ENCODE measurements at places on chromosomes 16 and 17.

DNA sequence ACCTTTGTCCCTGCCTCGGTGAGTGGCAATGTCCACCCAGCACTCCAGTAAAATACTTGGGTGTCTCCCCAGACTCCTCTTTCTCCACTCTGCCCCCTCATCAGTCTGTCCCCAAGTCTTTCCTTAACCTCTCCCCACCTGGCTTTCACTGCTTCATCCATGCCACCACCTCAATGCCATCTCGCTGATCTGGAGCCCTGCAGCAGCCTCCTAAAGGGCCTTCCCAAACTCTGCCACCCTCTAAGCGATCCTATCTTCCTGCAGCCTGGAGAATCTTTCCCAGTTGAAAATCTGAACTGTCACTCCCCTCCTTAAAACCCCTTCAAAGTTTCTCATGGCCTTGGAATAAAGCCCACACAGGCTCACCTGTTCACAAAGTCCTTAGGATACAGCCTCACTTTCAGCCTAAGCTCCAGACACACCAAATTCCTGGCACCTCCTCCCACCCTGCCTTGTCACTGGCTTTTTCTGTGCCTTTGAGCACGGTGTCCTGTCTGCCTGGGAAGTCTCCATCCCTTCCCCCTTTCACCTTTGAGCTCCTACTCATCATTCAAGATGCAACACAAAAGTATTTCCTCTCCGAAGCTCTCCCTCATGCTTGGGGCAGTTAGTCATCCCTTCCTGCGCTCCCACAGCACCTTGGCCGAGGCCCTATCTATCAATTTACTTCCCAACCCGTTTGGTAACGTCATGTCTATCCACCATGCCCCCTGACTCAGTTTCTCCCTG, 2.8 kb downstream of the WNK4 start:
- DNase-seq, result peak; percentile 45

- no peak for DNase-seq
Observed at GRCh38 chr16:79411805-79412204, 188.7 kb downstream of the MAF start.

- no peak for DNase-seq
Observed at GRCh38 chr16:81324808-81325207, 10.0 kb downstream of the GAN start.

GRCh38 chr17:44781551-44782325, 22.9 kb downstream of the ADAM11 start:
- DNase-seq, result no peak

DNA sequence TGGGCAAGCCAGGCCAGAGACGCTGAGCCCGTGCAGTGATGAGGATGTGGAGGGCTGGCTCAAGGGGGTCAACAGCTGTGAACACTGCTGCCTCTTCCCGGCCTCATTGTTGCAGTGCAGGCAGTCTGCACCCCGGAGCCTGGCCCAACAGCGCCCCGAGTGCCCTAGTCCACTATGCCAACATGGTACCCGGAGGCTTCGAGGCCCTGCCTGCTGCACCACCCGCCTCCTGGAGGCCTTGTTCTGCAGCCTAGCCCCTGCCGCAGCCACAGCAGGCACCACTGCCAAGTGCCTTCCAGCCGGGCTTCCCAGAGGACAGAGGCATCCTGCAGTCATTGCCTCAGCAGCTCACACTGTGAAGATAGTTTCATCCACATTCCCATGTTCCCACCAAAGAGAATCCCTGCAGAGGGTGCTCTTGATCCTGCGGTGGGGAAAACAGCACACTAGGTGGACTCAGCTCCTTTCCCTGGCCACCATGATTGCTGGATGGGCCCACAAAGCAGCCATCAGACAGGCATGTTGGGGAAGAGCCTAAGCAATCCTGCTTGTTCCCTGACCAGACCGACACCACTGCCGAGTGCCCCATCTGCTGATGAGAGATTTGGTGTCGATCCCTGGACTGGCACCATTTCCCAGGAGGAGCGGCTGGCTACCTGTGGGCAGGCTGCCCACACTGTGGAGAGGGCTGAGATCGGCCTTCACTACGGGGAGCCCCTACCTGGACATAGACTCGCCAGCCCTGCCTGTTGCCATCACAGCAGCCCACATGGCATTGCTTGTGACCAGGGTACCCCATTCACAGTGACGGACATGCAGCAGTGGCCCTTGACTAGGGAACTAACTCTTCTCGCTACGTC, 44.9 kb downstream of the USP22 start:
- no peak for DNase-seq

GRCh38 chr17:3475812-3476610, at the start of gene ASPA:
ASPA (plus strand) TSS chr17:3475997; CDS start chr17:3476160, 163 bp downstream.
- no peak for DNase-seq

GRCh38 chr17:75773121-75773807, 8.3 kb upstream of the GALK1 start:
- no peak for DNase-seq

GRCh38 chr17:32870969-32871368, 6.0 kb downstream of the MYO1D start:
- no peak for DNase-seq

GRCh38 chr16:57711-58110, 4.1 kb downstream of the SNRNP25 start:
- no peak for DNase-seq

- DNase-seq, result no peak
Observed at GRCh38 chr16:48113001-48113400, 42.8 kb downstream of the ABCC12 start.

- DNase-seq, result no peak
Observed at GRCh38 chr16:9536905-9537304, 445.5 kb downstream of the HAPSTR1 start.

- DNase-seq, result no peak
Observed at GRCh38 chr16:88533381-88533917, 36.8 kb upstream of the ZC3H18 start.

DNA sequence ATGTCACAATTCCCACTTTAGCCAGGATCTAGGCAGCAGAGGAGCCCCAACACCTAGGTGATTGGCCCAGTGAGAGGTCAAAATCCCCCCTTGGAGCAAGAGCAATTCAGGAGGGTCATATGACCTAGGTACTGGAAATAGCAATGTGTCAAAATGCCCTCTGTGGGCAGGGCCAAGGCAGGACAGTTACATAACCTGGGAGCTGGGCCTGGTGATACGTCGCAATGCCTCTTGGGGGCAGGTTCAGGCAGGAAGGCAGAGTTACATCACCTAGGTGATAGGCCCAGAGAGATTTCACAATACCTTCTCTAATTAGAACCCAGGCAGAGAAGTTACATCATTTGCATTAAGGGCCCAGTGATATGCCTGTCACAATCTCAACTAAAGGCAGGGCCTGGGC, 1906.3 kb downstream of the TP53TG3F start:
- no peak for DNase-seq

DNA sequence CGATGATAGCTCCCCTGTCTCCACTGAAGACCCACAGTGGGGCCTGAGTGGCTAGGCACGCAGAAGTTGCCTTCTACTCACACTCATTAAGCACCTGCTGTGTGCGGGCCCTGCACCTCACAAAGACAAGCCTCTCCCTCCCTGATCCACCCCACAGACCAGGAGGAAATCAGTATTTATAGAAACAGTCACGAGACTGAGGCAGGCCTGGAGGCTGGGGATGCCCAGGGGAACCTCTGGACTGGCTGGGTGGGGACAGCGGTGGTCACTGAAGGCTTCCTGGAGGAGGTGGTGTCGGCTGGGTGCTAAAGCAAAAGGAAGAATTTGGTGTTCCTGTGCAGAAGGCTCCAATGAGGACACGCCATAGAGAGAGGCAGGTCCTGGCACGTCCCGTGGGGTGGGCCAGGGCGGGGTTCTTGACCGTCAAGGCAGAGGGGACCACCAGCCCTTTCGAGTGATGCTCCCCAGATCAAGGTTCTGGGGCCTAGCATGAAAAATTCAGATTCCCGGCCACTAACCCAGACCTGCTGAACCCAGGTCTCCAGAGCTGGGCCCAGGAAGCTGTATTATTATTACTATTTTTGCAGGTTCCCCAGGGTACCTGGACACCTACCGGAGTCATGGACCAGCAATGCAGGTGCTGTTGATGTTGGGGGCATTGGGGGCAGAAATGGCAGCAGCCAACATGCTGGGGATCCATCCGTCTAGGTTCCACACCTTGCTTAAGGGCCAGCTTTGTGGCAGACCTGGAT, 23.0 kb downstream of the PPL start:
- no peak for DNase-seq

DNA sequence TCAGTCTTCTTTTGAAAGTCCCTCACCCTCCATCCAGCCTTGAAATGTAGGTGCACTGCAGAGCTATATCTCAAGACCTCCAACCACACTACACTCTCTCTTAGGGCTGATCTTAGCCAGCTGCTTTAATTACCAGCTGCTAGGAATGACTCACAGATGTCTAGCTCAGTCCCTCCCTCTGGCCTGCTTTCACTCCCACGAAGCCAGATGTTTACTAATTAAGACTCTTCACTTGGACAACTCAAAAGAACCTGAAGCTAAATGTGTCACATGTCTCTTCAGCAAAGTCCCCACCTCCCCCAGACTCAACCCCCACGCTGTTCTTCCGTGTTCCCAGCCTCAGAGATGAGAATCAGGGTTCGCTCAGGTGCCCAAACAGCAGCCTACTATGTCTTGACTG, 2.6 kb downstream of the GTF3C1 start:
- peak; percentile 7 for DNase-seq

DNA sequence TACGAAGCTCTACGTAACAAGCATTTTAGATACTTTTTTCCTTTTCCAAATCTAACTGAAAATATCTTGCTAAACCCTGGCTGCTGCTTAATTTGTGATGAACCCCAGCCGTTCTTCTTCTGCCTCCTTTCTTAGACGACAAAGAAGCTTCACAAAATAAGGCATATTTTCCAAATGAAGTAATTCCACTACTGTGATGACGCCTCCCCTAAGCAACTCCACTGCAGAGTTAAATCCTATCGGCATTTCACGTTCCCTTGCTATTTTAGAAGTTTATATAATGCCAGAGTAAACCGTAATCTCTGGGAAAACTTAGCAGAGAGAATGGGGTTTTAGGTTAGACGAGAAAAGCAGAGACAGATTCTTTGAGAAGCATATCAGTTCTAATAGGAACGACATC, 683.1 kb upstream of the SALL1 start:
- no peak for DNase-seq

DNA sequence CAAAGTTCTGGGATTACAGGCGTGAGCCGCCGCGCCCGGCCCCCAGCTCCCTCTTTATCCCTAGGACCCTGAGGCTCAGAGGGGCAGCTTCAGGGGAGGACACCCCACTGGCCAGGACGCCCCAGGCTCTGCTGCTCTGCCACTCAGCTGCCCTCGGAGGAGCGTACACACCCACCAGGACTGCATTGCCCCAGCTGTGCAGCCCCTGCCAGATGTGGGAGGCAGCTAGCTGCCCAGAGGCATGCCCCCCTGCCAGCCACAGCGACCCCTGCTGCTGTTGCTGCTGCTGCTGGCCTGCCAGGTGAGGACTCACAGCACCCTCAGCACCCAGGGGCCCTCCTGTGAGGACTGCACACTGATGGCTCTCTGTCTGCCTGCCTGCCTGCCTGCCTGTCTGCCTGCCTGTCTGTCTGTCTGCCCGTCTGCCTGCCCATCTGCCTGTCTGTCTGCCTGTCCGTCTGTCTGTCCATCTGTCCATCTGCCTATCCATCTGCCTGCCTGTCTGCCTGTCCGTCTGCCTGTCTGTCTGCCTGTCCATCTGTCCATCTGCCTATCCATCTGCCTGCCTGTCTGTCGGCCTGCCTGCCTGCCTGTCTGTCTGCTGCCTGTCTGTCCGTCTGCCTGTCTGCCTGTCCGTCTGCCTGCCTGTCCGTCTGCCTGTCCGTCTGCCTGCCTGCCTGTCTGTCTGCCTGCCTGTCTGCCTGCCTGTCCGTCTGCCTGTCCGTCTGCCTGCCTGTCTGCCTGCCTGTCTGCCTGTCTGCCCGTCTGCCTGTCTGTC, 5.0 kb downstream of the GCGR start:
- no peak for DNase-seq

GRCh38 chr17:51907041-51907440, 251.5 kb downstream of the CA10 start:
- no peak for DNase-seq

GRCh38 chr17:43809121-43809520, 23.8 kb downstream of the MPP3 start:
- DNase-seq, result no peak

GRCh38 chr17:57143919-57144318, 58.9 kb downstream of the AKAP1 start:
- no peak for DNase-seq

DNA sequence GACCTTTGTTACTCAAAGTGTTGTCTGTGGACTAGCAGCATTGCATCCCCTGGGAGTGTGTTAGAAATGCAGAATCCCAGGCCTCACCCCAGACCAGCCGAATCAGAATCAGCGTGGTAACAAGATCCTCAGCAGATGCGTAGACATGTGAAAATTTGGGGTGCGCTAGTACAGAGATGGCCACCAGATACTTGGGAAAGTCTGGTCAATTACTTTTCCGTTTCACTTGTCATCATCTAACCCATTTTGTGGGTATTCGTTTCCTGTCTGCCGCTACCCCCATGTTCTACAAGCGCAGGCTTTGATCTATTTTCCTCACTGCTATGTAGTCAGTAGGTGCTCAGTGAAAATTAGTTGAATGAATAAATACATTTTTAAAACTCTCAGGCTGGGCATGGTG, 33.1 kb upstream of the HERPUD1 start:
- DNase-seq, result no peak

GRCh38 chr17:82856361-82856760, 16.5 kb upstream of the ZNF750 start:
- DNase-seq, result peak; percentile 37

DNA sequence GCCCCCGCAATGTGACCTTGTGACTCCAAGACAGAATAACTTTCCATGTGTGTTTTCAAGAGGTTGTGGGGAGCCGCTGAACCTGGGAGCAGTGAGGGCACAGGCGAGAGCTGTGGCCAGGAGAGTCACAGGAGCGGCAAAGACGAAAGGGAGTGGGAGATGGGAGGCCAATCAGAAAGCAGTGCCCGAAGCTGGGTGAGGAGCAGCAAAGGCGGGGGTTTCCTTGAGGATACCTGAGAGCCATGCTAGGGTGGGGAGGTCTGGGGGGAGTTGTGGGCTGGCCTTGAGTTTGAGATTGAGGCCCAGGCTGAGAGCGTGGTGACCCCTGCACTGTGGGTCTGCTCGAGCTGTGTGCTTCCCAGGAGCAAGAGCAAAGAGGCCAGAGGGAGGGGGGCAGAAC, 23.2 kb upstream of the NPTX1 start:
- DNase-seq, result no peak

DNA sequence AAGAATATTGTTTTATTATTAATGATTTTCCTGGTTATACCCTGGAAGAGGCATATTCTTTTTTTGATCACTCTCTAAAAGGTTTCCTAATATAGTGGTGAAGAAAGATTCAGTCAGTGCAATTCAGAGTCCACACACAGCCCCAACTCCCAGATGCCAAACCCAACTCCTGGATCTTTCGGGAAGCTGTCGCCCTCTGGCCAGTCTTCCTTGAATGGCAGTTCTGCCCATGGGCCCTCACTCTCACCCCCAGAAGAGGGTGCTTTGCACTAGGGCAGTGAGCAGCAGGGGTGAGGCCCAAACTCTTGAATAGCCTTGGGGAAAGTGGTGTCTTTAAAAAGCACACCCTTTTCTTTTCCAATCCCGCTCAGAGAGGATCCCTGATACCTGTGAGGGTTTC, 11.0 kb downstream of the KRT32 start:
- peak; percentile 29 for DNase-seq

DNA sequence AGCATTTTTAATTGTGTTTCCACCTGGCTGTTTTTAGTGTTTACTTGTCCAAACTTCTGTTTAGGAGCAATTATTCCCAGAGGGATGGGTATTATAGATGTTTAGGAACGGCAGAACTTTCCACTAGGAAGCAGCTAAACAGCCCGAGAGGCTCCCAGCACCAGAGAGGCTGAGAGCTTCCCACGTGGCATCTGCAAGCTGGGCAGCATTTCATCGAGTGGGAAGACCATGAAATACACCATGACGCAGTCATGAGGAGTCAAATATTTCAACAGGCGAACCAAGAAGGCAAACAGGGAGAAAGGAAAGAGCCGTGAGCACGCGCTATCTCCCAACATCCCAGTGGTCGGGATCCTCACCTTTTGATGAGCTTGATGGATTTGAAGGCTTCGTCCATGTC, 24.1 kb downstream of the TMEM204 start:
- no peak for DNase-seq

Data from SW480 (cell line).